ENCODE measurements at places on chromosomes 3 and 15.

- no peak for DNase-seq
Observed at GRCh38 chr15:44300572-44300971, 12.1 kb downstream of the GOLM2 start.

DNA sequence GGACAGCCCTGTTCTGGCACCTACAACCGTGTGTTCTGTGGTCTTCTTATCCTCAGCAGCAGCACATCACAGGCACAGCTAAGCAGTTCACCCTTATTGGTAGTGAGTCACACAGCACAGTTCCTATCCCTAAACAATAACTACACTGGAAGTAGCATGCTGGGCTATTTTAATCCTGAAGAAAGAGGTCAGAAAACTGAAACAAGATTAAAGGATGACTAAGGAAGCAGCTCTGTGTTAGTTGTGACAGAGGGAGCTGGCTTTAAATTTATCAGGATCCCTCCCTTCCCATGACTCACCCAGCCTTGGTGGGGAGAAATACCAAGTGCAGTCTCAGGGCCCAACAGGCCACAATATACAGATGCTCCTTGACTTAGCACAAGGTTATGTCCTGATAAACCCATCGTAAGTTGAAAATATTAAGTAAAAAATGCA lies 144.3 kb downstream of the ERC2 start:
- DNase-seq: no peak

DNA sequence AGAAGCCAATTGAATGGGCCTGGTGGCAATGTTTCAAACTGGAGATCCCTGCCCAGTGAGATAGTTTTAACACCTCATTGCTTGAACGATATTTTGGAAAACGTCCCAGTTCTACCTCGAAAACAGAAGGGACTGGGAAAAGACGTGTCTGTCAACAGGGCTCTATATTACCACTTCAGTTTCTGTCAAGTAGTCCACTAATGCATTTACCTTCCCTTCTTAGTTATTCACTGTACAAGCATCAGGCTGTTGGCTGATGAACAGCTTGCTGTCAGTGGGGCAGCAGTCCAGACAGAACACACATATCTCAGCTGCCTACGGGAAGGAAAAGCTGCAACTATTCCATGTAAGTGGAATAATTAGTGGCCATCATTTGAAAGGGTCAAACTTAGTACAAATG lies 794.7 kb upstream of the GBE1 start:
- DNase-seq: no peak

DNA sequence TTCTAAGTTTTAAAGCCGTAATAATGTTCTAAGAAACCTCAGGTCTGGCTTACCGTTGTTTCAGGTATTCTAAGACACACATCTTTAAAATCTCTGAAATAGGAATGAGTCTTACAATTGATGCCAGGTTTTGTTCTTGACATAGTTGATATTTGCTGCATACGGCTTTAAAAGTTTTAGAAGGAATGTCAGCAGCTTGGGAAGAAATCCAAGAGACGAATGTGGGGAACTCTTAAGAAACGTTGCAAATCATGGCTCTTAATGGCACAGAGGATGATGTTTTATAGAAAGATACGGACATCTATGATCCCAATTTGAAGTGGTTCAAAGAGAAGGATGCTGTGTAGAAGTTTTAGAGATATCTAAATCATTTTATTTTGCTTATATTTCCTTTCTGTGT lies 11.5 kb downstream of the NUDT16 start:
- DNase-seq: no peak

DNA sequence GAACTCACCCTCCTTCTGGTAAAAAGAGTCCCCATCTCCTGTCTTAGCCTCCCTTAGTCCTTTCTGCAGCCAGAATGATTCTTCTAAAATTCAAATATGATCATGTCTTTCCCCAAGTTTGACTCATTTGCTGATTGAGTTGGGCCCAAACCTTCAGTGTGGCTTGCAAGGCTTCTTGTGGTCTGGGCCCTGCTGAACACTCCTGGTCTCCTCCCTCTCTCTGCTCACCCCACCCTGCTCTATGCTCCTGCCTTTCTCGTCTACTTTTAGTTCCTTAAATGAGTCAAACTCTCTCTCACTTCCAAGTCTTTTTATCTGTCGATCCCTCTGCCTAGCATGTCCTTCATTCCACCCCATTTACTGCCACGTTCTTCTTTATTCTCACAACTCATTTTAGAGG lies 72.6 kb downstream of the CCR1 start:
- DNase-seq: no peak

GRCh38 chr3:53956586-53956985 lies 64.9 kb upstream of the SELENOK start:
- DNase-seq: no peak

DNA sequence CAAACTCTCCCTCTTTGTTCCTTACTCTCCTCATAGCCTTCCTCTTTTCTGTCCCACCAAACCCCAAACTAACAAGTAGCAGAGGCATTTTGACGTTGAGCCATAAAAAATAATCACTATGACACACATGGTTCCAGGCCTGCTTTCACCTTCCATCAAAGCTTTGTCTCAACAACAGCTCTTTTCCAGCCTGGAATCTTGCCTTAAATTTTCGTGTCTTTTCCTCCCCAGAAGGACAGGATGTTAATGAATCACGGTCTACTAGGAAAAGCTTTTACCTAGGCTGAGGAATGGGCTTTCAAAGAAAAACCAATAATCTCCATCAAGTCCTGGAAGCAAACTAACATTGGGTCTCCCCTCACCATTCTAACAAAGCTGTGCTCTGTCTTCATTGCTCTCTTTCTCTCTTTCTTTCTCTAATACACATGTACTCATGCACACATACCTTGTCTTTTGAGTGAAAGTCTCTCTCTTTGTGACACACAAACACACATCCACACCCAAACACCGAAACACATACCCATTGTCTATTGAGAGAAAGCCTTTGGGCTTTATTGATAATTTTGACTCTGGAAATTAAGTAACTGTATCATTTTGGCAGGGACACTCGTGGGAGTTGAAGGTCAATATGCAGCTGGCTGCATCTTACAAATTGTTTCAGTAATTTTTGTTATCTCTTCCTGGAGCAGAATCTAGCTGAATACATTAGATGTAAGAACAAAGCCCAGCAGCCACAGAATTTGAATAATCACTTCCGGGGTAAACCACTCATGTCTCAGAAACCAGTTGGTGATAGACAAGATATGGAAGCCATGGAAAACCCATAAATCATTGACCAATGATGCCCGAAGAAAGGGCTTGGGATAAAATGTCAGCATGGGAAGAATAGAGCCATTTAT lies 107.4 kb upstream of the SLC4A7 start:
- DNase-seq: no peak

- no peak for DNase-seq
Observed at GRCh38 chr15:55268176-55268695, 21.4 kb downstream of the RAB27A start.

GRCh38 chr3:79632842-79633241 lies 135.0 kb downstream of the ROBO1 start:
- no peak for DNase-seq

GRCh38 chr3:111103807-111104206 lies 32.2 kb downstream of the NECTIN3 start:
- no peak for DNase-seq

- no peak for DNase-seq
Observed at GRCh38 chr3:35760146-35760545, 120.8 kb downstream of the ARPP21 start.

DNA sequence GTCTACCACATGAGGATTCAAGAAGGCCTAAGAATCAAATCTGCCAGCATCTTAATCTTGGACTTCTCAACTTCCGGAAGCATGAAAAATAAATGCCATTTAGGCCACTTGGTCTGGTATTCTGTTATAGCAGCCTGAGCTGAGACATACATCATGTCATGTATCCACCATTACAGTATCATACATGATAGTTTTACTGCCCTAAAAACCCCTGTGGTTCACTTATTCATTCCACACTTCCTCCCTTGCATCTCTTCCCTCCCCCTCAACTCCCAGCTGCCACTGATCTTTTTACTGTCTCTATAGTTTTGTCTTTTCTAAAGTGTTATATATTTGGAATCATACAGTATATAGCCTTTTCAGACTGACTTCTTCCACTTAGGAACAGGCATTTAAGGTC lies 161.8 kb downstream of the SNRK start:
- no peak for DNase-seq

DNA sequence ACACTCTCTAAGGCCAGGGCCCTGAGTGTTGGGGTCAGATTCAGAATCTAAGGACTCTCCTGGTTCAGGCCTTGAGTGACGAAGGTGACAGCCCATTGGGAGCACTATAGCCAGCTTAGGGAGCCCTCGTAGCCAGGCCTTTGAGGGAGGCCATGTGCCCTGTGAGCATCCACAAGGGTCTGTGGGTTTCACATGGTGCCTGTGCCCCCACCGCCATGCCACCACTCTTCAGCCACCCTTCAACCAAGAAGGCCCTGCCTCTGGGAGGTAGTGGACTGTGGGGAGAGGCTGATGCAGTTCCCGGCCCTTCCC lies 37.5 kb downstream of the TSPAN3 start:
- peak; percentile 3 for DNase-seq

- DNase-seq: no peak
Observed at GRCh38 chr3:183583331-183584245, 28.1 kb upstream of the KLHL6 start.

DNA sequence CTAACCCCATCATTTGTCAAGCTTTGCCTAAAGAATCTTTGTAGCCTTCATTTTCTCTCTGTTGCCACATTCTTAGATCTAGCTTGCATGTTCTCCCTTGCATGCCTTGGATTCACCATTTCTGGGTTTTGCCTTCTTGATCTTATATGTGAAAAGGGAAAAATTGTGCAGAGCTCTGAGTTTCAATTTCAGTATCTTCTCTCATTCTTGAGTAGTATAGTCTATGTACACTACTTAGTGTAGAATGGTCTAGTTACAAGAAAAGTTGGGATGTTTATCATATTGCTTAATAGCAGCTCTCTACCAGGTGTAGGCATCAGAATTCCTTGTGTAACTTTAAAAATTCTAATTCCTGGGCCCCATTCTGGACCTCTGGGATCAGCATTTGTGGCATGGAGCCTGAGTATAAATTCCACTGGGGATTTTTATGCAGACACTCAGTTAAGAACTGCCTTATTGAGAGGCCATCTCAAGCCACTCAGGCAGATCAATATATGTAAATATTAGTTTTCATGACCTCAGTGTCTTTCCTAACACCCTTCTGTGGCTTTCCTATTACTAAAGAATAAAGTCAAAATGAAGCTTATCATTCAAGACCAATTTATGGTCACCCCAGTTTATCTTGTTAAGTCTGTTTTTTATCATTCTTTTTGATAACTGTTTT lies 23.4 kb downstream of the GTF2E1 start:
- DNase-seq: no peak

DNA sequence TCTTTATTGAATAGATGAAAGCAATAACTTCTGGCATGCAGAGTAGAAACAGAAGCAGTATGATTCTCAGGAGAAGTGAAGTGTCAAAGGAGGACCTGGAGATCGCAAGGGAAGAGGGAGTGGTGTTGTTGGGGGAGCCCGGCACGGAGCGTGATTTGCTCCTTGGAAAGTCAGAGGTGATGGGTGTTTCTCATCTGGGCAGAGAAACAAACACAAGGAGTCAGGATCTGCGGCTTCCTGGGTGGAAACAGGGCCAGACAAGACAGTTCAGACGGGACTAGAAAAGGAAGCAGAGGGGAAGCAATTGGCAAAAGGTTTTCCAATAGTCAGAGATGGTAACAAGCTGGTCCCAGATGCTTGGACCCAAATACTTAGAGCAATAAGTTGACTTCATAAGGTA lies 34.4 kb upstream of the CCDC80 start:
- no peak for DNase-seq

GRCh38 chr15:70923311-70924080 lies 30.9 kb downstream of the LRRC49 start:
- DNase-seq: no peak

DNA sequence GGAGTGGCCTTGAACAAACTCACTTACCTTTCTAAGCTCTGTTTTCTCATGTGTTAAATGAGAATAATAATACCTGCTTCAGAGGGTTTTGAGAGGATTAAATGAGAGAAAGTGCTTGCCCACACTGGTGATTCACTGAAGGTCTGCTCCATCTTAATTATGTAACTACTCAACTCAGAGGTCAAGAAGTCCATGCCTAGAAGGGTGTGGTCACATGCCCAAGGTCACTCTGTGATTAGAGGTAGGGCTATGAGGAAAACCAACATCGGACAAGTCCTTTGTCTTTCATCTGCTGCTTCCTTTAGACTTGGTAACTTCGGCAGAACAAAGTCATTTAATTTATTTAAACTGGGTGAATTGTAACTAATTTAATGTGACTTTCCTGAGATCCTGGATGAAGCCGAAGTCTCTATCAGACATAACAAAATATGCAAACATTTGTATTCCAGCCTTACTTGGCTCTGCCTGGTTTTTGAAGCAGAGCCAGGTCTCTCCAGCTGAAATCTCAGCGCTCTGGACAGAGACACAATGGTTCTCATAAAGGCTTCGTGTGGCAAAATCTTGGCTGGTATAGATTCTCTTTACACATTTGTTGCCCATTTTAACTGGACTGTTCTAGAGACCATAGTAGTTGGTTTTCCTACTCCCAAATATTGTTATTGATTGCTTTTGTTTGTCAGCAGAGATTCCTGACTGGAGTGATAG lies 3.0 kb downstream of the CHRNA7 start:
- DNase-seq: no peak

- DNase-seq: peak; percentile 82
Observed at GRCh38 chr15:78108300-78109084, 16.1 kb downstream of the SH2D7 start.

DNA sequence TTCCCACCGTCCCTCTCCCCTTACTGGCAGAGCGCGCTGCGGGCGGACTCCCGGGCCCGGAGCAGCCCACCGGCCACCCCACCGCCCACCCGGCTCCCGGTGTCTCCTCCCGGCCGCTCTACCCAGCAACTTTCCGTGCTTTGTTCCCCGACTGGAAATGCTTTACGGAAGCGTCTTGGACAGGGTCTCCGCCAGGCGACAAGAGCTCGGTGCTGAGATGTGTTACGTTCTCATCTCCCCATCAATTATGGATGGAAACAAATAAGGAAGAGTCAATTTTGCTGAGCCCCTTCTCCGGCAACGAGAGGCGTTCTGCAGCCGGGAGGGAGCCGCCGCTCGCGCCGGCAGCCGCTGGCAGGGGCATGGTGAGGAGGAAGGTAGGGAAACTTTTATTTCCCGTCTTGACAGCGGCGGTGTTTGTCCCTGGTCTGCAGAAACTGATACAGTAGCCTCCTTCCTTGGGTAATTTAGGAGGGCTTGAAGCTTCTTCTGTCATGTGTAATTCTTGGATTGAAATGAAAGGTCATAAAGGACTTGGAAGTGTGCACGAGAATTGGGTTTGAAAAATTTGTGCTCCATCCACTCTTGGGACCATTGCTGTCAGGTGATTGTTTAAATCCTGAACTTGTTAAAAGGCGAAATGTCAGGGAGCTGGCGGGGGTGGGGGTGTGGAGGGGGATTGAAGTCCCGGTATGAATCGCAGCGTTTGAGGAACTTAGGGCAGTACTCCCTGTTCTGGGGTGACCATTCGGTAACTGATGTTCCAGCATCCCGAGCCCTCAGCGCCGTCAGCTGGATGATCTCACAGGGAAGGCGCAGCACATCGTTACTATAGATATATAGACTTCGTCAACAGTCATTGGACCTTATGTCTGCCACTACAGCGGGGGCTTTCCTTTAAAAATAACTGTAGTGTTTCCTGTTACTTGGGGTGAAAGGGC lies 1.5 kb downstream of the SEMA6D start:
- no peak for DNase-seq

- DNase-seq: no peak
Observed at GRCh38 chr15:81183439-81183775, 13.3 kb upstream of the IL16 start.
